C1 segment of cervical spinal cord (tissue), 14 donors: ENCODE measurements at places on chromosomes 1 and 21.

GRCh38 chr1:240091614-240092300 lies at the start of gene FMN2:
TSS of gene FMN2 (plus strand) at chr1:240091883. CDS start at chr1:240092110, 227 bp downstream.
- DNase-seq = peak; percentile 34

GRCh38 chr1:82947278-82947677 lies 1051.7 kb downstream of the TTLL7 start:
- DNase-seq = no peak

- DNase-seq = no peak
Observed at GRCh38 chr21:29155118-29155932, 24.9 kb downstream of the MAP3K7CL start.

DNA sequence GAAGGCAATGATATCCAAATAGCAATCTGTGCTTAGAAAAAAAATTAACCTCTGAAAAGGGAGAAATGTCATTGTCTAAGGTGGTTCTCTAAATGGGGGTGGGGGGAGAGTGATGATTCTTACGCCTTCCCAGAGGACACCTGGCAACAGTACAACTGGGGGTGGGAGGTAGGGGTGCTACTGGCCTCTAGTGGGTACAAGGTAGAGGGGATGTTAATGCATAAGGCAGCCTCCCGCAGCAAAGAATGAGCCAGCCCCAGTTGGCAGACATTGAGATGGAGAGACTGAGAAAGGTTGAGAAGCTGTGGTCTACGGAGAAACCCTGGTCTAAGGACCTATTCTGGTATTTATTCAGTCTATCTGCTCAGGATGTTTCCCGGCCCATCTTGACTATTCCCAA lies 472.2 kb upstream of the RUNX1 start:
- no peak for DNase-seq

GRCh38 chr1:116228511-116228910 lies 117.3 kb downstream of the MAB21L3 start:
- no peak for DNase-seq

DNA sequence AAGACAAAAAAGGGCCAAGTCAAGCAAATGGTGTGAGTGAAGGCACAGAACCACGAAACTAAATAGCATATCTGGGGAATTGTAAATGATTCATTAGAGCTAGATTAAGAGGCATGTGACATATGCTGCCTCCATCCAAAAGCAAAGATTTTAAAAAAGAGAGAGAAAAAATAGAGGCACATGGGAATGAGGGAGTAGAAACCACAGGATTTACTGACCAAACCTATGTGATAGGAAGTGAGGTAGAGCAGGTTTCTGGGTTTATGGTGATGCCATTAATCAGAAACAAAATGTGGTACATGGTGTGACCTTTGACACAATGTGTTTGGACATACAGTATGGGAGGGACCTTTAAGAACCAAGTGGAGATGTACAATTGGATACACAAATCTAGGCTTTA lies 13.6 kb downstream of the C1orf52 start:
- no peak for DNase-seq

DNA sequence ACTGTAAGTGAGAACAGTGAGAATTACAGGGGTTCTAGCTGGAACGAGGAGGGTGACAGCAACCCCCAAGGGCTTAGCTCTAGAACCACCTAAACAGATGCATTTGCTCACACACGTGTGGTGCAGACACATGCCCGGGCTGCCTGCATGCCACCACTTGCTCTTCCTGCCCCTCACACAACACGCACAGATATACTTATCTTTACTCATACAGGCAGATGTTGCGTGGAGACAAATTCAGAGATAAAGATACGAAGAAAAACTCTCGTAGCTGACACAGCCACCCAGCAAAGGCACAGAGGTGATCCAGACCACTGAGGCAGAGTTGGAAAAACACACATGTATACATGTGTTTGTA lies 13.5 kb downstream of the VANGL1 start:
- no peak for DNase-seq

- DNase-seq = no peak
Observed at GRCh38 chr1:162571696-162572095, 10.2 kb downstream of the UAP1 start.

GRCh38 chr1:56550138-56550858 lies 29.1 kb downstream of the PLPP3 start:
- no peak for DNase-seq

DNA sequence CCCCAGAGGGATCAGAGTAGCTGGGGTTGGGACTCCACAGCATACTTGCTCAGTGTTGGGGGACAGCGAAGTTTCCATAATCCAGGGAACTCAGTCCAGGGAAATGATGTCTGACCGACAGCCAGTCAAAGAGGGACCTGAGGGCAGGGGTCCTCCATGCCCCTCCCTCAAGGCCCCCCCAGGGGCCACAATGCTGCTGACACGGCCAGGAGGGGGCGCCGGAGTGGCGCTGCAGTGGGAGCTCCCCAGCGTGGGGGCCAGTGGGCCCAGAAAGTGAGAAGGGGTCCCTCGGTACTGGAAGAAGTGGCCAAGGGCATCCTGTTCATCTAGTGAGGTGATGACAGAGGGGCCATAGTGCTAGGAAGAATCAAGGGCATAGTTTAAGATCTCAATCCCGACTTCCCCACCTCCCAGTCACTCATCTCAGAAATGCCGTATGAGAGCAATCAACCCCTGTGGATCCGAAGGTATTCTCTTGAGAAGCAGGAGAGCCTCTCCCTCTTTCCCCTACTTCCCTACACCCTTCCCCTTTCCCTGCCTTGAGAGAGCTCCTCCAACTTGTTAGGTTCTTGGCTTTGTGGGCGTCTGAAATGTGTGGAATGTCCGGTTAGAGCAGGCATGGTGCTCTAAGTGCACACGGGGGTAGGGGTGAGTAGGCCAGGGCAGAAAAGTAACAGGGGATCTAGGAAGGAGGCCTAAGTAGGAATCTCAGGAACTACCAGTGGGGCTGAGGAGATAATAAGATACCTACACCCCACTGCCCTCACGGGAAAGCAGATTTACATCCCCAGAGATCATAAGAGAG lies 4.1 kb downstream of the NUDT17 start:
- DNase-seq = no peak

DNA sequence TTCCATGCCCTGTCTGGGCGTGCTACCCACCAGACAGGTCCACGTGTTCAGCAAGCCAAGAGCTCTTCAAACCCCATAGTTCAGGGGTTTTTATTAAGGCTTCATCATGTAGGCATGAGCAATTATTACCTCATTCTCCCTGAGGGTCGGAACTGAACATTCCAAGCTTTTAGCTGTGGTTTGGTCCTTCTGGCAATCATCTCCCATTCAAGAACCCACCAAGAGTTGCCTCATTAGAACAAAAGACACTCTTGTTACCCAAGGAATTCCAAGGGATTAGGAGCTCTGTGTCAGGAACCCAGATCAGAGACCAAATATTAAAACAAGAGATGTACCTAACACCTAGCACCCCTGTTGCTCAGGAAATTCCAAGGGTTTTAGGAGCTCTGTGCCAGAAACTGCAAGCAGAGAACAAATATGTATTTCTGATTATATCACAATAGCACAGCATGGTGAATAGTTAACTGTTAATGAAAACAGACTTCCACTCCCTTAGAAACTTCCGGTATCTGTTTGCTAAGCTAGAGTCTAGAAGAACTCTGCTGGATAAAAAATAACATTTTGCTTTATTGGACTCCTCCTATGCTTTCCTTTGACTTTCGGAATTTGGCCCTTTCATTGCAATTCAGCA lies 201.2 kb upstream of the L1TD1 start:
- DNase-seq = no peak

DNA sequence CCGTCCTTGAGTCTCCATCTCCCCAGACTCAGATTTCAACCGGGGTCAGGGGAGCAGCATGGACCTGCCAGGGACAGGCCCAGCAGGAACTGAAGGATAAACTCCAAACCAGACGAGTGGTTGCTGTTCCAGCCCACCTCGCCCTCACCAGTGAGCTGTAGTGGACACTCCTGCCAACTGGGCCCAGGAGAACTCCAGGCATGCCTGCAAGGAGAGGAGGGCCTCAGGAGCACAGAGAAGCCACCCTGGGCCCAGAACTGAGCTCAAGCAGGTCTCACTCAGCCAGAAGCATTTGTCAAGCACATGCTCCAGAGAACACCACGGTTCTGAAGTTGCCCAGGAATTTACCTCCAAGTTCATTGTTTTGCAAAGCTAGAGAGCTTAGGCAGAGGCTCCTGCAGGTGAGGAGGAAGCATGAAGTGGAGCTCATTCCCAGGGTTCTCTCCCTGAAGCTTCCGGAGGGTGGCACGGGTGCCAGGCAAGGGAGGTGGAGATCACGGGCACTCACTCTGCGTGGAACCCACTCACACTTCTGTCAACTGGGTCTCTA lies 61.0 kb downstream of the MATN1 start:
- no peak for DNase-seq

DNA sequence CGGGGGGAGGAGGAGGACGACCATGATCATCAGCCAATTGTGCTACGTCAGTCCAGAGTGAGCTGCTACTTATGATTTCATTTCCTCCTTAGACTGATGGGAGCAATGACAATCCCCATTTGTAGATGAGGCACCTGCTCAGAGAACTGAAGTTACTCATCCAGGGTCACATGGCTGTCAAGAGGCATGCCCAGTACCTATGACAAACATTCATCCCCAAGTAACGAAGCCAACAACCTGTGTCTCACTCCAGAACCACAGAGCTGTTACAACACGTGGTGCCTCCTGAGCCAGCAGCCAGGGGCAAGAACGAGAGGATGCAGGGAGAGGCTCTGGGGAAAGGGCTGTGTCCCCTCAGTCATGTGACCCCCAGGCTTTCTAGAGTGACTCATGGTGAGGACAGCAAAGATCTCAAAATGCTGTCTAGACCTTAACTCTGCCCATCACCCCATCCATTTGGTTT lies 93.6 kb downstream of the SIM2 start:
- DNase-seq = no peak

DNA sequence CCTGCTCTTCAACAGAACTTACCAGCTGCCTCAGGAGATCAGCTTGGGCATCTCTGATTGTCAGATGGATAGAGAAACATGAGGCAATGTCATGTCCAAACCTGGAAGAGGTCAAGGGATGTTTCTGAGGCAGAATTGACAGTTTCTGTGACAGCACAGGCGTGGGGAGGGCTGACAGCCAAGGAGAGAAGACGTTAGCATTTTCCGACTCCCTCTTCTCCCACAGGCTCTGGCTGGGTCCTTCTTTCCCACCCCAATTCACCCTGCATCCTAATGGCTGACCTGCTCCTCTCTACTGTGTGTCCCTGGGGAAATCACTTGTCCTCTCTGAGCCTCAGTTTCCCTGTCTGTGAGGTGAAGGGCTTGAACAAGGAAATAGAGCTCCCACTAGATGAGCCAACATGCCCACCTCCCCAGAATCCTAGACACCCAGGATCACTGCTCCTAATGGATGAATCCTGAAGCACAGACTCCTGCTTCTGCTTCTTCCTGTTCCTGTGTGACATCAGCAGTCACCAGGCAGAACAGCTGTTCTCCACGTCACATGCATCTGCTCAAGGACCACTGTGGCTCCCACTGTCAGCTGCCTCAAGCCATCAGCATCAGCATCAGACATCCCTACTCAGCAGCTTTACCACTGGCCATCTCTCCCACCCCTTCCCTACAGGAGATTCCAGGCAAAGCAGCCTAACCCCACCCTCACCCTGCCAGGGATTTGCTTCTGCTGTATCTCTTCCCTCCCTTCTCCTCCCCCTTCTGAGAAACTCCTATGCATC lies 408.0 kb downstream of the MATN1 start:
- no peak for DNase-seq

GRCh38 chr1:197170538-197170937 lies 24.1 kb upstream of the ASPM start:
- no peak for DNase-seq

DNA sequence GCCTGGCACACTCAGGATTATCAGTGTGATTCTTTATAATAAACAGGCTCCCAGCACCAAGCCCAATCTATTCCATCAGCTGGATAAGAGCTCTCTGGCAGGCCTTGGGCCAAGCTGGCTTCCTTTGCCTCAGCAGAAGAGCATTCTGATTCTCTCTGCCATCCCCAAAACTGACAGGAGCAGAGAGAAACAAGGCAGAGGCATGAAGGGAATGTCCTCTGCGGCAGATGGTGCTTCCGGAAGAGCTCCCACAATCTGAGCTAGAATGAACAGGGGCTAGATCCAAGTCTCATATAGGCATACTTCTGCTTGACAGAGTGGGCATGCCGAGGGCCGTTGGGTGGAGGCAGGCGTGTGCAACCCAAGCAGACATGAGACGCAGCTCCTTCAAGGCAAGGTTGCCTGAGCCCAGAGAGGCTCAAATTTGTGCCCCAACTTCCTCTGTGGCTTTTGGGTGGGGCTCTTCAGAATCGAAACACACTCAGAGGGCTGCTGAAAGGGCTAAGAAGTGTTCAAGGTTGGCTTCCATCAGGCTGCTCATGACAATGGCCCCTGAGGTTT lies 4.0 kb downstream of the CAPN2 start:
- peak; percentile 92 for DNase-seq
